ENCODE measurements at places on chromosomes 12 and 14.

DNA sequence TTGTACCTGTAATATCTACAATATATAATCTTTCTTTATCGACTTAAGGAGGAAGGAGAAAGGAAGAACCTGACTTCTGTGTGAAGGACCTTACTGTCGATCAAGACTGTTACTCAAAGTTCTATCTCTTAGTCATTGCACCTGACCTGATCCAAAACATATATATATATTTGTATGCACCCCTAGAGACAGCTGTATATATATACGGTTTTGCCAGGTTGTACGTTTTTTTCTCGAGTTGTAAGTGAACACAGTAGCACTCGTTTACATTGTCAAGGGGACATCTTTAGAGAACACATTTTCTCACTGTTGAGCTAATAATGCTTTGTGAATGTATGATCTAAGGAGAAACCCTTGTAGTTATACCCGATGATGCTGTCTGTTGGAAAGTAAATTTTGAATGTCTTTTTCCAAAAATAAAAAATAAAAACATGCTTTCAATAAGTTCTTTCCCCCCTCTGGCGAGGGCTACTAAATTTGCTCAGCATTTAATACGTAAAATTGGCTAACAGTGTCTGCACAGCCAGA lies 536 bp upstream of the SLC35E3 start:
- no peak for DNase-seq

GRCh38 chr14:38481952-38482678 lies 226.2 kb upstream of the CLEC14A start:
- DNase-seq = peak; percentile 86

GRCh38 chr12:43428088-43428600 lies 123.9 kb downstream of the ADAMTS20 start:
- DNase-seq = no peak

- no peak for DNase-seq
These were observed 96.3 kb downstream of the ESRRB start for GRCh38 chr14:76472199-76472723.

- DNase-seq = no peak
These were observed 6.5 kb upstream of the ATG101 start for GRCh38 chr12:52063082-52063924.
